HepG2 (cell line): ENCODE measurements at places on chromosomes 5 and 9.

GRCh38 chr9:92616199-92616641 lies 53.7 kb downstream of the IPPK start:
- DNase-seq: no peak

DNA sequence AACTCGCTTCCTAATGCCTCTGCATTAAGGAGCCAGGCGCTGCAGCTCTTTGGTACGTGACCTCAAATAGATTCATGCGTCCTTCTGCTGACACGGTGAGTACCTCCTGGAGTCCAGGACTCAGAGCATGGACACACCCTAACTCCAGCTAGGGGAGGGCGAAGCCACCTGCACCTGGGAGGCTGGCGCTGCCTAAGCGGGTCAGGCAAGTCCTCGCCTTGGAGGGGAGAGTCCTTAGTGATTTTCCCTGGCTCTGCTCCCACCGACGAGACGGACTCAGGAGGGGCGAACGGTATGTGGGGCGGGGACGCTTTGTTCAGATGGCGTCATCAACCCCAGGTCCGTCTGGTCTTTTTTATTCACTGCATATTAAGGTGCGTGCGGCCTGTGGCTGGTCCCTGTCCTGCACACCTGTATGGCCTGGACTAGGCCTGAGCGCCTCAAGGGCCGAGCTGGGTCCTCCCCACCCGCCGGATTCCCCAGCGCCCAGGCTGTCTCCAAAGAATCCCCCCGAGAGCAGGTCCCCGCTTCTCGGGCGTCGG lies 50.3 kb downstream of the NSUN2 start:
- no peak for DNase-seq

- no peak for DNase-seq
Observed at GRCh38 chr5:73265641-73266040, 92.6 kb downstream of the TMEM174 start.

DNA sequence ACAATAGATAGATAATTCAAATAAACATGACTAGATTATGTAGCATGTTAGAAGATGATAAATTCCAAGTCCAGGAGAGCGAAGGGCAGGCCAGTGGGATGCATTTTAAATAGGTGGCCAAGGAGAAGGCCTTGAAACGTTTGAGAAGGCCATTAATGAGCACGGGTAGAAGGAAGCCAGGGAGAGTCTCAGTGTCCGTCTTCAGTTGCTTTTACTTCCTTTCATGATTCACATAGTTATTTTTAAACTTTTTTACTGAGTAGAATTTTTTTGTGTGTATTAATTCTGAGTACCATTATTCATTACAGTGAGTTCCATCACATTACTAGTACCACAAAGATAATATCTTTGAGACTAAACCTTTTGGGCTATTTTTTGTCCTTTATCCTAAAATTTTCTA lies 259.2 kb downstream of the ARRDC3 start:
- no peak for DNase-seq

GRCh38 chr5:136080113-136080482 lies 51.3 kb downstream of the TGFBI start:
- DNase-seq: no peak

DNA sequence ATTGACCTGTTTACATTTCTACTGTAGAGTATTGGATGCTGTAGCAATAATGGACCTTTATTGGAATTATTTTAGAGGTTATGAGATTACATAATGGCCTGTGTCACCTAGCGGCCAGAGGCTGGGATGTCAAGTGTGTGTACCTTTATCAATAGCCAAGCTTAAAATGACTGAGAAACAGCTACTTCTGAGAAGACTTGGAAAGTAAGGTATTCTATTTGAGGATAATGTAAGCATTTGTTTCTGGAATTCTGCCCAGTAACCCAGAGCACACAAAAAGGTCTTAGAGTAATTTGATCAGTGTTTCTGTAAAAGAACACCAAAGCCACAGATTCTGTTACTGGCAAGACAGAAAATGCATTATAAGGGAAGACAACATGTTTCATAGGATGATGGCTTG lies 116.8 kb downstream of the MACIR start:
- no peak for DNase-seq

DNA sequence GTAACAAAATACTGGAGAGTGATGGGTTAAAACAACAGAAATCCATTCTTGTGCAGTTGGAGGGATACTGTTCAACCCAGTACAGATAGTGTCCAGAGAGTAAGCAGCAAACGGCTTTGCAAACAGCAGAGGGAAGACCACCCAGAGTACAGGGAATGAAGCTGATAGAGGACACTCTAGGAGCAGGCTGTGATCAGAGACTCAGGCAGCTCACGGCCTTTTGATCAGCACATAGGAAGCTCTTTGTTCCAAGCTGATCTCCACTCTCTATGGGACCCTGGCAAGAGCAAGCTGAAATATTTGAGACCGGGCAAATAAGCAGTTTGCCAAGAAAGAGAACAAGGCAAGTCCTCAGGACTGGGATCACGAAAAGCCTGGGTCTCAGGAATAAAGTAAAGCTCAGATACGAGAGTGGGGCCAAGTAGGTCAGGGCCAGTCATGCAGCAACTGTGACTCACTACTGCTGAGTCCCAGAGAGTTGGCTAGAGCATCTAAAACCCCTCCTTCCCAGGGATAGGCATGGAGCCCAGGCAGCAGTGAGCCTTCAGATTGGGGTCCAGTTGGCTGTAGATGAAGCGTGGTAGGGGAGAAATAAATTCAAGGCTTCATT lies 52.4 kb downstream of the MELK start:
- no peak for DNase-seq

- no peak for DNase-seq
Observed at GRCh38 chr5:125526966-125527365, 780.5 kb upstream of the ZNF608 start.

DNA sequence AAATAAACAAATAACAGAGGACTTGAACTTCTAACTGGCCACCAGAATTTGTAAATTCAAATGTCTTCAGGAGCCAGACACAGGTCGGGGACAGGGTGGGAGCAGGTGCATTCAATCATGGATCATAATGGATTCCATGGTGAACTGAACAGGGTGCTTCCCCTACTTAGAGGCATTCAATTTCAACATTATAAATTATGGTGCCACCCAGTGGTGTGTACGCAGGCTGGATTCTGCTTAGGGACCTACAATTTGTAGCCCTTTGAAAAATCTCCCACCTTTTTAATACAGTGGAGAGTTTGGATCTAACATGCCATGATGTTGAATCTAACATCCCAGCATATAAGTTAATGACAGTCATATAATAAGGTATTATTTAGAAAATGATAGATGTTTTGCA lies 22.3 kb downstream of the KLF9 start:
- no peak for DNase-seq
